Regular cardiac myocyte (primary cell): ENCODE measurements at places on chromosomes 1 and 21. TPM values are rescaled to one million over a fixed set of nuclear protein-coding genes. Genes with fewer than 3 reads are reported as not detected.

XCL2 gene
- total RNA-seq: not detected in 2 replicates

KRTAP11-1 gene
- total RNA-seq: not detected in 2 replicates

IRF6 gene
- total RNA-seq: 0.19 and 0.85 TPM in 2 replicates

CFHR2 gene
- not detected in 2 replicates for total RNA-seq

PBX1 gene
- total RNA-seq: 11.3 and 23.7 TPM in 2 replicates

CASP9 gene
- total RNA-seq: 4.2 and 8.6 TPM in 2 replicates

CD52 gene
- not detected in 2 replicates for total RNA-seq

HCRTR1 gene
- under 0.01 TPM in 1 of 2 replicates, not detected in the other for total RNA-seq

OR10Z1 gene
- not detected in 2 replicates for total RNA-seq

DIPK1A gene
- total RNA-seq: 20.1 and 27.9 TPM in 2 replicates

LCE1B gene
- total RNA-seq: not detected in 2 replicates

TEX38 gene
- not detected in 2 replicates for total RNA-seq

EXO1 gene
- total RNA-seq: 5.9 and 29.1 TPM in 2 replicates

KDF1 gene
- 0.28 TPM in 1 of 2 replicates, not detected in the other for total RNA-seq

PCSK9 gene
- 0.19 and 0.28 TPM in 2 replicates for total RNA-seq

RIMS3 gene
- total RNA-seq: 0.38 and 0.85 TPM in 2 replicates

MSH4 gene
- 0.38 and 1.4 TPM in 2 replicates for total RNA-seq

SFT2D2 gene
- total RNA-seq: 31.0 and 33.9 TPM in 2 replicates

CR1 gene
- total RNA-seq: not detected in 2 replicates

IL22RA1 gene
- total RNA-seq: not detected in 2 replicates

EXOC8 gene
- 14.9 and 22.6 TPM in 2 replicates for total RNA-seq

RPL22 gene
- total RNA-seq: 117 and 153 TPM in 2 replicates

EPS15 gene
- total RNA-seq: 46.8 and 84.8 TPM in 2 replicates

FCAMR gene
- total RNA-seq: under 0.01 TPM in 1 of 2 replicates, not detected in the other

HRNR gene
- not detected in 2 replicates for total RNA-seq

RXFP4 gene
- under 0.01 TPM in 1 of 2 replicates, not detected in the other for total RNA-seq

PLXNA2 gene
- 3.4 and 8.4 TPM in 2 replicates for total RNA-seq

THEMIS2 gene
- total RNA-seq: 3.3 and 5.6 TPM in 2 replicates

OPTC gene
- not detected in 2 replicates for total RNA-seq

PRRX1 gene
- total RNA-seq: 101 and 189 TPM in 2 replicates

SDHB gene
- total RNA-seq: 106 and 146 TPM in 2 replicates

S100A12 gene
- total RNA-seq: not detected in 2 replicates

TRIM17 gene
- under 0.01 TPM in 1 of 2 replicates, not detected in the other for total RNA-seq

CSMD2 gene
- 0.38 and 0.56 TPM in 2 replicates for total RNA-seq

FMO2 gene
- 1.3 and 27.9 TPM in 2 replicates for total RNA-seq

MAN1C1 gene
- 0.38 and 6.5 TPM in 2 replicates for total RNA-seq
